ENCODE measurements at places on chromosomes 3 and 15.

DNA sequence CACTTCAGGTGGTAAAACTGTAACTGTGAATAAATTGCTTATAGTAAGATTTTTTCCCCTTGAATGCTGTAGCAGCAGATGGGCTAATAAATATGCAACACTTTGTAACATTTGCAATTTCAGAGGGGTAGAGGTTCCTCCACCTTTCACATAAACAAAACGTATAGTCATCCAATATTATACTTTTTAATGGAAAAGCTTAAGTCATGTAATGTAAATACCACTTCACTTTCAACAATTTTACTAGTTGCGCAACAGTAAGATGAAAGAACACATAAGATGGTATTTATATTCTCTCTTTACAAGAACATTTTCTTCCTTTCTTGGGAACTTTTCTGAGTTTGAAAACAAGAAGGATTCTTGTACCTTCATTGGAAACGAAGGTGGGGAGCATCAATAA is 56.6 kb upstream of the FAM3D start:
- H3K4me1 ChIP-seq = peaks cover 37% of the 10 kb centered on the region
- H3K4me3 ChIP-seq = no peak overlapping the region
- H3K27ac ChIP-seq = peak overlapping the region; percentile 13
- no peak for DNase-seq

GRCh38 chr15:77869021-77869895 is 208.3 kb downstream of the TBC1D2B start:
- DNase-seq = no peak
- H3K4me3 ChIP-seq = no peak overlapping the region
- H3K27me3 ChIP-seq = no peaks in the 10 kb centered on the region
- H3K27ac ChIP-seq = no peak overlapping the region

DNA sequence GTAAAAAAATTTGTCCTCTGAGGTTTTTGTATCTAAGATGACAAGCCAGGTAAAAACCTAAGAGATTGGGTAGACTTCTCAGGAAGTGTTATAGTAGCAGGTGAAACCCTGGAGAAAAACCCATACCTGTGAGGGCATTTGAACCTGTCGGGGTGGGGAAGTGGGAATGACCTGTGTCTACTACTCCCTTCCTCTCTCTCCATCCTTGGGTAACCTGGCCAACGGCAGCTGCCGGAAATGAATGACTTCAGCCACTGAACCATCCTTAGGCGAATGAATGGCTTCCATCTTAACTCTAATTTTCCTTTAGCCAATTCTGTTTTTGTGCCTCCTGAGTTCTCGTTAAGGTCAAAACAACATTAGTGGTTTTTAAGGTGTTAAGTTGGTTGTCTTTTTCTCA is 16.8 kb downstream of the GPR15 start:
- no peak overlapping the region for H3K27ac ChIP-seq
- H3K27me3 ChIP-seq = peaks cover 15% of the 10 kb centered on the region
- H3K4me3 ChIP-seq = no peak overlapping the region
- no peaks in the 10 kb centered on the region for H3K36me3 ChIP-seq

- H3K4me3 ChIP-seq = no peak overlapping the region
- H3K27ac ChIP-seq = no peak overlapping the region
- H3K27me3 ChIP-seq = no peaks in the 10 kb centered on the region
These were observed 21.6 kb downstream of the ARHGAP31 start for GRCh38 chr3:119315600-119316312.

DNA sequence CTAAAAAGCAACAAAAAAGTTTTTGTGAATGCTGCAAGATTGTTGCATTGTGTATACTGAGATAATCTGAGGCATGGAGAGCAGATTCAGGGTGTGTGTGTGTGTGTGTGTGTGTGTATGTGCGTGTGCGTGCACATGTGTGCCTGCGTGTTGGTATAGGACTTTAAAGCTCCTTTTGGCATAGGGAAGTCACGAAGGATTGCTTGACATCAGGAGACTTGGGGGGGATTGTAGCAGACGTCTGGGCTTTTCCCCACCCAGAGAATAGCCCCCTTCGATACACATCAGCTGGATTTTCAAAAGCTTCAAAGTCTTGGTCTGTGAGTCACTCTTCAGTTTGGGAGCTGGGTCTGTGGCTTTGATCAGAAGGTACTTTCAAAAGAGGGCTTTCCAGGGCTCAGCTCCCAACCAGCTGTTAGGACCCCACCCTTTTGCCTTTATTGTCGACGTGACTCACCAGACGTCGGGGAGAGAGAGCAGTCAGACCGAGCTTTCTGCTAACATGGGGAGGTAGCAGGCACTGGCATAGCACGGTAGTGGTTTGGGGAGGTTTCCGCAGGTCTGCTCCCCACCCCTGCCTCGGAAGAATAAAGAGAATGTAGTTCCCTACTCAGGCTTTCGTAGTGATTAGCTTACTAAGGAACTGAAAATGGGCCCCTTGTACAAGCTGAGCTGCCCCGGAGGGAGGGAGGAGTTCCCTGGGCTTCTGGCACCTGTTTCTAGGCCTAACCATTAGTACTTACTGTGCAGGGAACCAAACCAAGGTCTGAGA is 4.7 kb downstream of the BHLHE40 start:
- H3K27ac ChIP-seq = peak overlapping the region; percentile 86
- no peak for DNase-seq
- H3K27me3 ChIP-seq = peaks cover 1% of the 10 kb centered on the region
- peaks cover 6% of the 10 kb centered on the region for H3K36me3 ChIP-seq

DNA sequence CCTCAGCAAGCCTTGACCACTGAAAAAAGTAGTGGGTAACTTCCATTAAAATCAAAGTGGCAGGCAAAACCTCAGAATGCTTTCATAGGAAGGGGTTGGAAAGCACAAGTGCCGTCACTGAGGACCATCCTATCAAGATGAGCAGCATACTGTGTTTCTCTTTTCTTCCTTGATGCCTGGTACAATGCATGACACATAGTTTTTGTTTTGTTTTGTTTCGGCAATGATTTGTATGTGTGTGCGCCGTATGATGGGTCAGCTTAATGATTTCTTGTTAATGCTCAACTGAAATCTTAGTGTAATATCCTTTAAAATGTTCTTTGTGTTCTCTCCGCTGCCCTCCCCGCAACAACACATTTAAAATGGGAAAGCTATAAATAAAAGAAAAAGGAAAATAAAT is 476.4 kb upstream of the KCNMB2 start:
- H3K4me3 ChIP-seq = no peak overlapping the region
- H3K27me3 ChIP-seq = no peaks in the 10 kb centered on the region
- DNase-seq = no peak
- H3K36me3 ChIP-seq = no peaks in the 10 kb centered on the region
- no peak overlapping the region for H3K27ac ChIP-seq

- H3K27me3 ChIP-seq = no peaks in the 10 kb centered on the region
- H3K4me3 ChIP-seq = no peak overlapping the region
These were observed 195.7 kb upstream of the ATP11B start for GRCh38 chr3:182597621-182598041.

DNA sequence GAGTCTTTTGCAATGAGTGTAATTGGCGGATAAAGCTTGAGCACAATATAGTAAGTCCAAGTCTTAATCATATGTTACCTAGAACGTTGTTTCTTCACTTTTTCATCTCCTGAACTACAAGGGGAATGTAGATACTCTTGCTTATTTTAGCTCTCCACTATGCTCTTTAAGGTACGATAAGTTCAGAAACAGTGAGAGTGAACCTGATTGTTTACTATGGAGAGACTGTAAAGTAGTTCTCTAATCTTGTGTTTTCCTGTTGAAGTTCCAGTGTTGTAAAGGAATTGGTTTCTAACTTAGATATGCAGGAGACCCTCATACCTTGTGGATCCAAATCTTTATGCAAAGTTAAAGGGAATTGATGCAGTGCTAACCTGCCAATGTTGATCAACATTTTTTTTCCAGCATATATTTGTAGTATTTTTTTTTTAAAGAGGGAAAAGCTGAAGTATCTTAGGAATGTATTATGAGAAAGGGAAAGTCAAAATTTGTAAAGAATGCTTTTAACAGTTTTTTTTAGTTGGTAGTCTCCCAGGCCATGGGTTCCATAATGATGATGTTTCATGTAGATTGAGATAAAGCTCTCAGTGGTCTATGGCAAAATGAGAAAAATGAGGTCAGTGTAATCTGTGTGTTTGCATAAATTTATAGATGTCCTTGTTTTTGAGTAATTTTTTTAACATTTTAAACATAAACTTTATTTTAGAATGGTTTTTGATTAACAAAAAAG is 14.9 kb downstream of the ATP11B start:
- peak overlapping the region; percentile 84 for H3K27ac ChIP-seq
- no peaks in the 10 kb centered on the region for H3K27me3 ChIP-seq
- H3K36me3 ChIP-seq = peaks cover 4% of the 10 kb centered on the region
- no peak for DNase-seq
- H3K4me3 ChIP-seq = no peak overlapping the region

- H3K27ac ChIP-seq = peak overlapping the region; percentile 2
- no peak for DNase-seq
- H3K4me1 ChIP-seq = peaks cover 18% of the 10 kb centered on the region
These were observed 55.8 kb upstream of the TSPAN3 start for GRCh38 chr15:77126529-77127326.

- peaks cover 9% of the 10 kb centered on the region for H3K4me1 ChIP-seq
- no peak overlapping the region for H3K4me3 ChIP-seq
- H3K36me3 ChIP-seq = no peaks in the 10 kb centered on the region
- no peak for DNase-seq
- H3K27ac ChIP-seq = no peak overlapping the region
These were observed 9.3 kb downstream of the DUOX1 start for GRCh38 chr15:45138814-45139765.

GRCh38 chr3:112348943-112349342 is 16.0 kb downstream of the CD200 start:
- no peak for DNase-seq
- H3K27ac ChIP-seq = no peak overlapping the region
- peaks cover 50% of the 10 kb centered on the region for H3K36me3 ChIP-seq
- H3K27me3 ChIP-seq = no peaks in the 10 kb centered on the region
- H3K4me3 ChIP-seq = no peak overlapping the region

- no peaks in the 10 kb centered on the region for H3K4me1 ChIP-seq
- H3K4me3 ChIP-seq = no peak overlapping the region
- H3K27me3 ChIP-seq = peaks cover 2% of the 10 kb centered on the region
These were observed 90.6 kb downstream of the CACNA1D start for GRCh38 chr3:53585049-53585448.

- no peak overlapping the region for H3K4me3 ChIP-seq
- no peaks in the 10 kb centered on the region for H3K36me3 ChIP-seq
- no peak overlapping the region for H3K27ac ChIP-seq
These were observed 756.8 kb upstream of the LMCD1 start for GRCh38 chr3:7744850-7745249.

DNA sequence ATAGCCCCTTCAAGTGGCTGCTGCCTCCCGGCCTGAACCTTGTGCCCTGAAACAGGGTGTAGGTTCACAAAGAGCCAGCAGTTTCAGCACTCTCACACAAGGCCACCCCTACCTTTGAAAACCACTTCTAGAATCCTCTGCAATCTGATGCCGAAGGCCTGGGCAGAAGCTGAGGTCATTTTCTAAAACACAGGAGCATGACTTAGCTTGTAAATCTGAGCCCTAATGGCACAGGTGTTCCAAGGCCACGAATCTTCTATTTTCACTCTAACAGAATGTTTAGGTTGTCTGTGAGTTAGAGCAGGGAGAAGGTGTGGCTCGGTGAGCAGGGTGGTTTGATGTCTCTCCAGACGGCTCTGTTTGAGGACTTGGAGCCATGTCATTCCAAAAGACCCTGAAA is 62.3 kb downstream of the SYNM start:
- no peak for DNase-seq
- H3K27me3 ChIP-seq = no peaks in the 10 kb centered on the region
- no peak overlapping the region for H3K27ac ChIP-seq
- H3K4me3 ChIP-seq = no peak overlapping the region

- H3K36me3 ChIP-seq = no peaks in the 10 kb centered on the region
- no peaks in the 10 kb centered on the region for H3K4me1 ChIP-seq
- H3K27me3 ChIP-seq = no peaks in the 10 kb centered on the region
- no peak for DNase-seq
These were observed 33.1 kb upstream of the CCDC50 start for GRCh38 chr3:191296041-191296541.

- H3K36me3 ChIP-seq = peaks cover 4% of the 10 kb centered on the region
- DNase-seq = no peak
- no peak overlapping the region for H3K4me3 ChIP-seq
- peak overlapping the region; percentile 40 for H3K27ac ChIP-seq
- no peaks in the 10 kb centered on the region for H3K27me3 ChIP-seq
- H3K4me1 ChIP-seq = peaks cover 63% of the 10 kb centered on the region
These were observed 410.3 kb upstream of the TBL1XR1 start for GRCh38 chr3:177607589-177607988.

DNA sequence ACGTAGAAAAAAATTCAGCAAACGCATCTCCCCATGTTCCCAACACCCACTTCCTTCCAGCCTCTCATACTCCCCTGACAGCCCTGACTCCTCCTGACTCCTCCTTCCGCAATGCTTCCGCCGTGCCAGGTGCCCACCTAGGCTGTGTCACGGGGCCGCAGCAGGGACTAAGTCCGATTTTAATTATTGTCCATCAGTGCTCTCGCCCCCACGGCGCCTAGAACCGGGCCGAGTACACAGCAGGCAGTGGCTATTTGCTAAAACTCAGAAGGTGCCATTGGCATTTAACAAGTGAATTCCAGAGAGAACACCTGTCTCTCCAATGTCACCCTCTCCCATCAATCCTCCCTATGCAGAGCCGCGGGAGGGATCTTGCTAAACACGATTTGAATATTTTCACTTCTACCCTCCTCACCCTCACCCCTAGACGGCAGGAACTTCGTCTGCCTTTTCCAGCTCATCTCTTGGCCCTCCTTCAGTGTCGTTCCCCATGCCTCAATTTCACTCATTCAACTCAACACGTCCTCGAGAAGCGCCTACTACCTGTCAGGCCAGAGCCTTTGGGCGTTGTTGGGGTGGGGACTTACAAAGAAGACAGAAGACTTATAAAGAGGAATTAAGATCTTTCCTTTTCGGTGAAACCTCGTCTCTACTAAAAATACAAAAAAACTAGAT is 11.5 kb upstream of the SHF start:
- H3K27ac ChIP-seq = no peak overlapping the region
- H3K4me1 ChIP-seq = peaks cover 7% of the 10 kb centered on the region
- H3K4me3 ChIP-seq = no peak overlapping the region
- no peak for DNase-seq
- peaks cover 3% of the 10 kb centered on the region for H3K27me3 ChIP-seq

DNA sequence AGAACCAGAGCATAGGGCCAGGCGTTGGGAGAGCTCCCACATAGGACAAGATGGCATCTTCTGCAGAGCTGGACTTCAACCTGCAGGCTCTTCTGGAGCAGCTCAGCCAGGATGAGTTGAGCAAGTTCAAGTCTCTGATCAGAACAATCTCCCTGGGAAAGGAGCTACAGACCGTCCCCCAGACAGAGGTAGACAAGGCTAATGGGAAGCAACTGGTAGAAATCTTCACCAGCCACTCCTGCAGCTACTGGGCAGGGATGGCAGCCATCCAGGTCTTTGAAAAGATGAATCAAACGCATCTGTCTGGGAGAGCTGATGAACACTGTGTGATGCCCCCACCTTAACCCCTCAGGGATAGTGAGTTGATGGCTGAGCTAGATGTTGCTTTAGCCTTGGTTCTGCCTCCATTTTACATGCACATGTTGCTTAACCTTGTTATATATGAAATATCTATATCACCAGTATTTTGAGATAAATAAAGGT is at the start of gene PYDC2:
PYDC2 (plus strand) TSS at position 51 of the 483 bp plus-strand sequence; CDS start at position 51, 0 bp downstream.
- peaks cover 6% of the 10 kb centered on the region for H3K4me1 ChIP-seq
- no peaks in the 10 kb centered on the region for H3K36me3 ChIP-seq
- H3K27me3 ChIP-seq = peaks cover 1% of the 10 kb centered on the region
- no peak for DNase-seq
- no peak within 1 kb of the TSS for H3K27ac ChIP-seq
- no peak within 1 kb of the TSS for H3K4me3 ChIP-seq
